Sigmoid colon (tissue), 7 donors: ENCODE measurements at places on chromosomes 6 and 20. TPM values are rescaled to one million over a fixed set of nuclear protein-coding genes. Genes with fewer than 3 reads are reported as not detected.

FAM209B gene
- not detected for polyA plus RNA-seq

CRISP3 gene
- not detected for polyA plus RNA-seq

TTLL9 gene
- polyA plus RNA-seq, result not detected

MLIP gene
- polyA plus RNA-seq, result 0.31 TPM

MAP1LC3A gene
- polyA plus RNA-seq, result 46.8 TPM

EYA2 gene
- 11.8 TPM for polyA plus RNA-seq

- no peak for DNase-seq
Observed at GRCh38 chr6:11367638-11368199, 135.3 kb upstream of the NEDD9 start.

- no peak for DNase-seq
Observed at GRCh38 chr20:22207280-22207679, 377.1 kb downstream of the FOXA2 start.

DNA sequence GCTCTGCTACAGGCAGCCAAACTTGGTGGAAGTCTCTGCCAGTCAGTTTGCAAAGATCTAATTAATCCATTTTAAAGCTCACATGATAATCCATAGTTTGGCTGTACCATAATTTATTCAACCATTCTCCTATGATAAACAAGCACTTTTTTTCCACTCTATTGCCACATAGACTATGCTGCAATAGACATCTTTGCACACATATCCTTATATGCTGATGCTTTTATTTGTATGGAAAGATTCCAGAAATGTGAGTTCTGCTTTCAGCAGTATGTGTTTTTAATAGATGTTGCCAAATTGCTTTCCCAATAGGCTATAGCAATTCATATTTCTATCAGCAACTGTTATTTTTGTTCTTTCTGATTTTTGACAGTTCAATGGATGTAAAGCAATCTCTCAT lies 628.0 kb downstream of the KIF16B start:
- no peak for DNase-seq

- peak; percentile 89 for DNase-seq
Observed at GRCh38 chr20:50625986-50626677, 65.2 kb downstream of the RIPOR3 start.

DNA sequence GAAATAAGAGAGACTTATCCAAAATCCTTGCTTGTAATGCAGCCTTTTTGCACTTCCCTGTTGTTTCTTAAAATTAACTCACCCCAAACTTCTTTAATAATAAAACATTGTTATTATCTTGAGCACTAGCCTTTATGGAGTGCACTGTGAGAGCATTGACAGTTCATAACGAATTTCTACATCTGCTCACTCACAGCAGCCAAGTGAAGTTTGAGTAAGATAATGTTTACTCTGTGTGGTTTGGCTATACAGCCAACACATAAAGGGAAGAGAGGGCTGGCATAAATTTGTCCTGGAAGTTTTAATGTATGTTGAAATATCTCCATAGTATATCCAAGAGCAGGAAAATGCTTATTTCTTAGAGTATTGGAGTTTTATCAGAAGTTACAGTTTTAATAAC lies 227.9 kb downstream of the FRK start:
- no peak for DNase-seq

DNA sequence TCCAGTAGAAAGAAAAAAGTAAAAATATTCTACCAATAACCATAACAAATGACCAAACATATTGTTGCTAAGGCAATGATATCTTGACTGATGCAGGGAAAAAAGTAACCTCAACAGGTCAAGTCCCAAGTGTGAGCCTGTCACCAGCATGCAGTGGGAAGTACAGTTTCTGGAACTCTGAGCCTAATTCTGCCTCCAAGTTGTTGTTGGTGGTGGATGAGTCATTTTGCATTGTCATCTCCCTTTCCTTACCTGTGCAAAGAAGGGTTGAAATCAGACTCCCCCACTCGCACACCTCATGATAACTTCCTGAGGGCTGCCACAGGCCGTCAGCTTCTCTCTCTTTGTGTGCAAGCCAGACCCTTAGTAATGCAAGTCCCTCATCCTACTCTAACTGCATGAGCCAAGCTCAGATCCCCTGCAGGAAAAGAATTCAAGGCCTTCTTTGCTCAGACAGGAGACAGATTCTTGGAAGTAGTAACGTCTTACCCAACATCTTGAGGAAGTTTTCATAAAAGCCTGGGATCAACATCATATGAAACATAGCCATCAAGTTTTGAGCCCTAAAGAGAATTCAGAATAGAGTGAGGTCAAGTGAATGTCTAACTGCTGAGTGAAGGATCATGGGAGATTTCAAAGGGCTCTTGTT lies 207.6 kb upstream of the FOXA2 start:
- DNase-seq, result no peak

DNA sequence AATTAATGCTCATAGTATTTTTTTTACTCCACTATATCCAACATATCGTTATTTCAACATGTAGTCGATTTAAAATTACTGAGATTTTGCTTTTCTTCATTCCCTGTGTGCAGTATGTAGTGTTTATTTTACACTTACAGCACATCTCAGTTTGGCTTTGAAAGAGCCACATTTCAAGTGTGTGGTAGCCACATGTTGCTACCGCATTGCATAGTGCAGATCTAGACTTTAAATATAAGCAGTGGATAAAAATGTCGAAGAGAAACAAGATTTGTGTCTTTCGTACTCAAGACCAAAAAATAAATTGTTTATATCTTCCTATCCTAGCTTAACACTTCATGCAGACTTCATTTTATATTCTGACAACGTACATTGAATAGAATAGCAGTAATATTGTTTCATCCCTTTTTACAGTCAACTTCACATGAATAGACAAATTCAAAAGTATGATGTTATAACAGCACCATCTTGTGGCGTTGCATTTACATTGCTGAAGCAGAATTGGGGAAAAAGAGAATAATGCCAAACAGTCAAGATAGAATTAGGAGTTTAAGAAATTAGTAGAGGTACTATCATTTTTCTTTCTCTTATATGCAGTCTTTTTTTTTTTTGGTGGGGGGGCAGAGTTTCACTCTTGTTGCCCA lies 29.9 kb downstream of the FBXO5 start:
- DNase-seq, result no peak

DNA sequence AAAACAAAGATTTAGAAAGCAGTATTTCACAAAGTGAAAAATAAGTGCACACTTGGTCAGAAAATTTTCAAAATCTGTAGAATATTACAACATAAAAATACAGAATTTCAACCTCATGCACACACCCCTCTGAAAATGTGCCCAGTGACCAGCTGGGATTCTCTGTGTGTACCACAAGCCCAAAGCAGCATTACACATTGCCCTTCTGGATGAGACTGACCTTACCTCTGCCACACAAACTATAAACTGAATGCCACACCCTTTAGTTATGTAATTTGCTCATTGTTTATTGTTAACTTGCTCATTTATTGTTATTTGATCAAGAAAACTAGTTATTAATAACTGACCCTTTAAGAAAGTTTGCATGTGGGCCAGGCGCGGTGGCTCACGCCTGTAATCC lies 303.0 kb downstream of the FOXC1 start:
- DNase-seq, result no peak

- DNase-seq, result no peak
Observed at GRCh38 chr6:38509713-38510112, 130.0 kb downstream of the BTBD9 start.

GRCh38 chr6:43367245-43367984 lies 2.0 kb downstream of the ZNF318 start:
- no peak for DNase-seq
